ENCODE measurements at places on chromosomes 1 and 21. TPM values are rescaled to one million over a fixed set of nuclear protein-coding genes. Genes with fewer than 3 reads are reported as not detected.

SPRR2A gene
- not detected for polyA plus RNA-seq

CDA gene
- 0.11 TPM for polyA plus RNA-seq

SLC66A1 gene
- polyA plus RNA-seq = 19.1 TPM

UBE4B gene
- polyA plus RNA-seq = 19.1 TPM

FCER1A gene
- polyA plus RNA-seq = not detected

WDR64 gene
- not detected for polyA plus RNA-seq

ARTN gene
- polyA plus RNA-seq = 0.26 TPM

LYPD8 gene
- polyA plus RNA-seq = 1.5 TPM

KPRP gene
- polyA plus RNA-seq = not detected

USP48 gene
- polyA plus RNA-seq = 16.3 TPM

PLA2G5 gene
- polyA plus RNA-seq = not detected

OR2M3 gene
- polyA plus RNA-seq = not detected

KPNA6 gene
- polyA plus RNA-seq = 18.4 TPM

SPRR2G gene
- polyA plus RNA-seq = not detected

RPTN gene
- not detected for polyA plus RNA-seq

LEMD1 gene
- polyA plus RNA-seq = not detected

RRAGC gene
- polyA plus RNA-seq = 8.8 TPM

EPHX1 gene
- polyA plus RNA-seq = 45.7 TPM

CLCA4 gene
- not detected for polyA plus RNA-seq

ADAM30 gene
- polyA plus RNA-seq = not detected

PTAFR gene
- 0.06 TPM for polyA plus RNA-seq

PGLYRP3 gene
- polyA plus RNA-seq = not detected

HCN3 gene
- polyA plus RNA-seq = 9.7 TPM

C1orf115 gene
- 4.2 TPM for polyA plus RNA-seq

ETV3L gene
- polyA plus RNA-seq = not detected

ST6GALNAC5 gene
- 10.6 TPM for polyA plus RNA-seq

DNALI1 gene
- polyA plus RNA-seq = 17.4 TPM

RGS18 gene
- not detected for polyA plus RNA-seq

POU3F1 gene
- polyA plus RNA-seq = not detected

PIK3R3 gene
- polyA plus RNA-seq = 4.0 TPM

SUCO gene
- polyA plus RNA-seq = 5.4 TPM

CNIH4 gene
- 56.8 TPM for polyA plus RNA-seq

TMEM81 gene
- 1.8 TPM for polyA plus RNA-seq

All from SK-N-SH (cell line).